Right renal cortex interstitium (tissue), 3 donors: ENCODE measurements at places on chromosomes 11 and 22. TPM values are rescaled to one million over a fixed set of nuclear protein-coding genes. Genes with fewer than 3 reads are reported as not detected.

MPPED1 gene
- 0.76 TPM for polyA plus RNA-seq

RTN4R gene
- polyA plus RNA-seq = 4.5 TPM

- DNase-seq = no peak
Observed at GRCh38 chr11:18310800-18311340, 11.1 kb downstream of the HPS5 start.

DNA sequence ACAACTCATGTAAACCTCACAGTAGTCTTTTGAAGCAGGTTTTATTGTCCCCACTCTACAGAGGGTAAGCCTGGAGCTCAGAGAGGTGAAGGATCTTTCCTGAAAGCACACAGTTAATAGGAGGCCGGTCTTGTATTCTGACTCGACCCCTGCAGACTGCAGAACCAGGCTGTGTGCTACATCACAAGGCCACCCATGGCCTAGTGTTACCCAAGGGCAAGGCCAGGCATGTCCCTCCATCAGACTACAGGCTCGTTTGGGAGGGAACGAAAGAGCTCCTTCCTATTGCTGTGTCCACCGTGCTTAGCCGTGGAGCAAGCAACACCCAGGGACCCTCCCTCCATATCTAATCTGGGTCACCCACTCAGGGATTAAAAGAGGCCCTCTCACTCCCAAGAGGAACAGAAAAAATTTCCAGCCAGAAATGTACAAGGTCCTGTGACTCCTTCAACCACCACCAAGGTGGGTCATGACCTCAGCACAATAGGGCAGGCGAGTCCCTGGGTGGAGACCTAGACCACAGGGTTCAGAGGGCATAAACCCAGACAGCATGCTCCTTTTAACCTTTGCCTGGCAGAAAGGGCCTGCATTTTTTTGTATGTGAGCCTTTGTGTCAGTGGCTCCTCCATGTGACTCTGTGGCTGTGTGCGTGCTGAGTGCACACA is 6.3 kb upstream of the SMIM35 start:
- DNase-seq = no peak

GRCh38 chr11:99069856-99070444 is 49.2 kb downstream of the CNTN5 start:
- DNase-seq = peak; percentile 18

DNA sequence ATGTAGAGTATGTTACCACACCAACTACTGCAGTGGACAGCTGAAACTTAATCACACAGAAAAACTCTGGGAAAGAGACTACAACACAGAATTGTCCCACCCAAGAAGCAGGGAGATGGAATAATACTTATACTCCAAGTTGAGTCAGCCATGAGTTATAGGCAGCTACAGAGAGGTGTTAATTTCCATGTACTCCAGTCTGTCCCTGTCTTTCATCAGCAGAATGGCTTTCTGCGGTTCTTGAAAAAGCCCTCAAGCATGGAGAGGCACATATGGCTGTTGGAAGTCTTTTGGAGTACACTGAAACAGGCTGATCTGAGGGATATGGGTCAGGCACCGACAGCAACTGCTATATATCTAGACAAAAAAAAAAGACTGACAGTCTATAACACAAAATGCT is 219.5 kb downstream of the DLG2 start:
- DNase-seq = no peak

DNA sequence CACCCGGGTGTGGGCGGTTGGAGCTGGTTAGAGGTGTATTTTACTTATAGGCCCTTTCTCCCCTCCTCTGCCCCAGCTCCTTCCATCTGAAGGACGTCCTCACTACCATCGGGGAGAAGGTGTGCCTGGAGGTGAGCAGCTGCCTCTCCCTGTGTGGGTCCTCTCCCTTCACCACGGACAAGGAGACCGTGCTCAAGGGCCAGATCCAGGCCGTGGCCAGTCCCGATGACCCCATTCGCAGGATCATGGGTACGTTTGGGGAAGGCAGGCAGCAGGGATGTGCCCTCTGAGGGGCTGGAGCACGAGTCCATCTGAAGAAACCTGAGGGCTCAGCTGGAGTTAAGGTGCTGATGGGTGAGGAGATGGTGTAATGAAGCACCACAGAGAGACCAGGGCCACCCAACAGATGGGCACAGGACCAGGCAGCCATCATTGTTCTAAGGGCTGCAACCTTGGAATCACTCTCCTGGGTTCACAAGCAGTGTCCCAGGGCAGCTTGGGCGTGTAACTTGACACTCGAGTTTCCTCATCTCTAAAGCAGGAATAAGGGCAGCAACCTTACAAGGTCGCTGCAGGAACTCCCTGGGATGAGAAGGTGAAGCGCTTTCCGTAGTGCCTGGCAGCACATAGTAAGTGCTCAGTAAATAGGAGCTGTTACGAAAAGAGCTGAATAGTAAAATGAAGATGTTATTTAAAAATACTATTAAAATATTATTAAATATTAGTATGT is 29.4 kb downstream of the TCP11L1 start:
- no peak for DNase-seq

- DNase-seq = no peak
Observed at GRCh38 chr11:34308049-34308912, 49.5 kb downstream of the ABTB2 start.

DNA sequence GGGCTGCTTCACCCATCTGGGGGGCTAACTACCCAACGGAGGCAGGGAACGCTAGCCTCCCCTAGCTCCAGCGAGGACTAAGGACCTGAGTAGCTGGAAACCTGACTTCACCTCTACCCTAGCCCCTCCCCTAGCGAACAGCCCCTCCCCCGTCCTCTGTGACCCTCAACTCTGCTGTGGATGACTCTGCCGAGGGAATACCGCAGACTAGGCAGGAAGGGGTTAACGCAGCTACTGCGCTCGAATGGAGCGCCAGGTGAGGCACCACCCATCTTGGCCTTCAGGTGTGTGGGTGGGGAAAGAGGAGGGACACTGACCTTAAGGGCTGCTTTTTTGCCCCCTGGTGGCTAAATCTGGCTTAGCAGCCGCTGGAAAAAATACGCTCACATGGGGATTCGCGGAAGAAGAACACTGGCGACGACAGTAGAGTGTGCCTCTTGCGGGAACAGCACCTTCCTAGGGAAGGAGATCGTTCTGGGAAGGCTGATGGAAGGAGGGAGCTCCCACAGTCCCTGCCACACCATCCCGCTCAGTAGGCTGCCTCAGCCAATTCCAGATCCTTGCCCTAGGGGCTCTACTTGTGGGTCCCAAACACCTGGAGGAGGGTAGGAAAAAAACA is 4.5 kb upstream of the BCL9L start:
- peak; percentile 90 for DNase-seq

DNA sequence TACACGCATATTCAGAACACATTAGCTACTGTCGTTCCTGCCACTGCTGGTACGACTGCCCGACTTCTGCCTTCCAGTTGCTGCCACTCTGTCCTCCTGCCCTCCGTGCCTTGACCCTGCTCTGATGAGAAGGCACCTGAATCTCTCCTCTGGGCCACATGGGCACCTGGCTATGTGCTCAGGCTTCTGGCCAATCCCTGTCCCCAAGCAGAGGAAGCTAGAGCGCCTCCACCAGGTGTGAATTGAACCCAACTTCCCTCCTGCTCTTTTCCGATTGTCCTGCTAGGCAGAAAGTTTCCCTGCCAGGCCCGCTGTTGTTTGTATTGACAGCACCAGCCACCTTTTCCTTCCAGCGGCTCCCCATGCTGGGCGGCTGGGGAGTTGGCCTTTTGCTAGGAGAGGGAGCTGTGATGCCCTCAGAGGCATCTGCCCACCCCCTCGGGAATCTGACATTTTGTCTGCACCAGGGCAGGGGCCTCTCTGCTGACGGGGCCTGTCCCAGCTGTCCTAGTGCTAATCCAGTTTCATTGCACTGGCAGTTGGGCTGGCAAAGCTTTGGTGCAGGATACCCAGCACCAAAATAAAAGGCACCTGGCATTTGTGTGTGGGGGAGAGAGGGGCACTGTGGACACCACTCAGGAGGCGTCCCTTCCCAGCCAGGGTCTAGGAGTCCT is 118.0 kb downstream of the GRIK4 start:
- DNase-seq = no peak

DNA sequence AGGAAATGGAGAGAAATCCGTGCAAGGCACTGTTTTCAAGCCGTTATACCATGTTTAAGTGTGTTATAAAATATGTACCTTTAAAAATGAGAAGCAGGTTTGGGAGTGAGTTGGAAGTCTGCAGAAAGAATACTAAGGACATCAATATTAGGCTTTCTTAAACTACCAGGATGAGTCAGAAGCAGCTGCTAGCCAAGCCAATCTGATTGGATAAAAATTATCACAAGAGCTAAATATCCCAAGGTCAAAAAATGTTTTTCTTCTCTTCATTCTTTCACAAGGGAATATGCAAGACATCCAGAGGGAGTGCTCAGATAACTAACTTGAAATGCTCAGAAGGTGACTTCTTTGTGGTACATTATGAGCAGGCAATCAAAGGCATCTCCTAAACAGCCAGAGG is 19.3 kb upstream of the CKAP5 start:
- no peak for DNase-seq

GRCh38 chr11:66112601-66113499 is 42.8 kb downstream of the PACS1 start:
- no peak for DNase-seq

DNA sequence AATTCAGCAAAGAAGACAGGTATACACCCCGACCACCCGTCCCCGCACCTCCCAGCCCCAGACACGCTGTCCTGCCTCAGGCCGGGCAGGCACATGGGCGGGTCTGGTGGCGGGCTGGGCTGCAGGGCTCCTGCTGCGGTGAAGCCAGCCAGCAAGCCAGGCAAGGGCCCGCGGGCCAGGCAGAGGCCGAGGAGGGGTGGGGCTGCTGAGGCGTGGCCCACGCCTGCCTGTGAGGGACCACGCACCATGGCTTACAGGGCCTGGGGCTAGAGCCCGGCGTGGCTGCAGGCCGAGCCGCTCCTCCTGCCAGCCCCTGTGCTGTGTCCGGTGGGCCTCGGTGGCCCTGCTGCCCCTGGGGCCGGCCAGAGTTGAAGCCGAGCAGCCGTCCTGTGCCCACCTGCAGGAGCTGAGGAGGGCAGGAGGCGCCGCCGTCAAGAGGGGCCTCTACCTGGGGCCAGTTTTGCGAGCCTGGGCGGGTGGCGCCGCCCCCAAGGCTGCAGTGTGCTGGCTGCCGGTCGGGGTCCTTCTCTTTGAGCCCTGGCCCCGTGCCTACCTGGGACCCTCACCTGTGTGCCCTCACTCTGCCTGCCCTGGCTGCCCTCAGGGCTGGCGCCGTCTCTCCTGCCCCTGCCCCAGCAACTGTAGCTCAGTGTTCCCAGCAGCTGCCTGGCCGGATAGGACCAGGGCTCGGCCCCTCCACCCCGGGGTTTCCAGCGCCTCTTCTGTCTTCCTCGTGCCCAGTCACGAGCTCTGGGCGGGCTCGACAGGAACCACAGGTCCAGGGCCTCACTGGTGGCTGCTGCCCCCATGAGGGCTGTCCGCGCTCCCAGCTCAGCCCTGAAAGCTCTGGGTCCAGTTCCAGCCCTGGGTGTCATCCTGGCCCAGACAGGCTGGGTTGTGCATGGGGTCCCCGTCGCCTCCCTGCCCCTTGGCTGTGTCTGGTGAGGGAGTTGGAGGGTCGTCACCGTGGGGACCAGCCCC is 38.4 kb downstream of the MOB2 start:
- no peak for DNase-seq

GRCh38 chr11:60764879-60765278 is 8.2 kb downstream of the MS4A15 start:
- DNase-seq = no peak

GRCh38 chr11:7347611-7348431 is 96.1 kb downstream of the SYT9 start:
- no peak for DNase-seq

DNA sequence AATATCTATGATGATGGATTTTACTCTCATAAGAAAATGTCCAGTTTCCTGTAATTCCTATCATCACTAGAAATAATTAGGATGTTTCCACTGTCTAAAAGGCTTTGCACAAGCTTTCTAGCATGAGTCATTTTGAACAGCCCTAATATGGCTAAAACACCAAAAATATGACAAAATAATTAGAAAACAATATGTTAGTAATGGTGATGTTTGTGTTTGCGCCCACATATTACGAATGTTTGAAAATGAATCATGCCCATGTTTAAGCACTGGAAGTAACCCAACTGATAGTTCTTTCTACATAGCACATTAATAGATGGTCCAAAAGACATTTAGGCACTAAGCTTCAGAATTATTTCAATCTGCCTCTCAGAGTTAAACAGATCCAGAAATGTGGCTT is 96.0 kb downstream of the TRPC6 start:
- DNase-seq = no peak

SLC7A4 gene
- polyA plus RNA-seq = 0.94 TPM

GRCh38 chr11:17568944-17569343 is 21.9 kb downstream of the OTOG start:
- no peak for DNase-seq

- DNase-seq = peak; percentile 85
Observed at GRCh38 chr11:72821920-72822799, 7.9 kb downstream of the ATG16L2 start.

DNA sequence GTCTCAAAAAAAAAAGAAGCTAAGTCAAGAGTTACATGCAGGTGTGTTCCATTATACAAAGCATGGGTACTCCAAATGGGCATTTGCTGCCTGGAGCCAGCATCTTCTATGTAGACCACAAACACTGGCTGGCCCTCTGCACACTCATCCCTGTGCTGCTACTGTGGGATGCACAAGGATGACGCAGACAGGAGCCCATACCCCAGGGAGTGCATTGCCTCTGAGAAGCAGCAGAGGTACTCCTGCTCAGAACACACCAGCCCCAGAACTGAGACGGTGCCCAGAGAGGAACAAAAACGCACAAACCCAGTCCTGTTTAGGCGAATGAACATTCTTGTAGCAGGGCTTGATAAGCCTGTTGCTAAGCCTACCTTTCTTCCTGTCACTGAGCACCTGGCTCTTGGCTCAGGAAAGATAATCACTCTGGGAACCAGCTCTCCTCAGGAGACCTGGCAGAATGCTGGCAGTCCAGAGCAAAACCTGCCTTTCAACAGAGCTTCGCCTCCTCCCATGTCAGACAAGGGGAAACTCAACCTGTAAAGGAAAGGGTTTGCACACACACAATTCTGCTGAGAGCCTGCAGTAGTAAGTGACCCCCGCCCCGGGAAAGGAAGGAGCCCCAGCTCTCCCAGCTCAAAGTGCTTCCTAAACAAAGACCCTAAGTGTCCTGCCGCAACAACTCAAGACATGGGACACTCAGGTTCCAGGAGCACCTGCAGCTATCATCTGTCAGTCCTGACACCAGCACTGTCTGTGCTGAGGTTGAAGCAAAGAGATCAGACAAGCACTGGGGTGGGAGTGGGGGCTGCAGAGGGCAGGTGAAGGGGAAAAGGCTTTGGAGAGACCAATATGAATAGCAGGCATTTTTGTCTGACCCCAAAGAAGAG is 145.7 kb downstream of the TENM4 start:
- no peak for DNase-seq

- DNase-seq = no peak
Observed at GRCh38 chr11:131888230-131888855, 517.9 kb downstream of the NTM start.

DNA sequence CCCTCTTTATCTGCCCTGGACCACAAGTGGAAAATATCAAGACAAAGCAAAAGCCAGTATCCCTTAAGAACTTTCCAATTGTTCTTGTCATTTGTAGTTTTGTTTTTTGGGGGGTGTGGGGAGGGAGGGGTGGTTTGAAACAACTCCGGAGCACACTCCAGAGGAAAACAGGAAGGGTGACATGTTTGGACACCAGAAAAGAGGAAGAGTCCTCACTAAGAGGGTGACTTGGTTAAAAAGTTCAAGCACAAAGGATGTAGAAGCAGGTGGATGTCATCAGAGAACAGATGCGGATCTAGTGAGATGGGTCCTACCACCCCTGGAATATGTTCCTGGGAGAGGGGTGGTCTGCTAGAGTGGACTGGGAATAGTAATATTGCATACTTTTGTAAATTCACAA is 25.8 kb downstream of the ADAMTS8 start:
- DNase-seq = no peak

- no peak for DNase-seq
Observed at GRCh38 chr11:22749536-22749935, 80.1 kb downstream of the SVIP start.
